Foreskin keratinocyte (primary cell): ENCODE measurements at places on chromosomes 1 and 21. TPM values are rescaled to one million over a fixed set of nuclear protein-coding genes. Genes with fewer than 3 reads are reported as not detected.

GRCh38 chr1:34070201-34070836 is 94.7 kb downstream of the CSMD2 start:
- DNase-seq = no peak

- DNase-seq = peak; percentile 77
Measured at GRCh38 chr1:60874718-60875117, 207.6 kb upstream of the NFIA start.

DNA sequence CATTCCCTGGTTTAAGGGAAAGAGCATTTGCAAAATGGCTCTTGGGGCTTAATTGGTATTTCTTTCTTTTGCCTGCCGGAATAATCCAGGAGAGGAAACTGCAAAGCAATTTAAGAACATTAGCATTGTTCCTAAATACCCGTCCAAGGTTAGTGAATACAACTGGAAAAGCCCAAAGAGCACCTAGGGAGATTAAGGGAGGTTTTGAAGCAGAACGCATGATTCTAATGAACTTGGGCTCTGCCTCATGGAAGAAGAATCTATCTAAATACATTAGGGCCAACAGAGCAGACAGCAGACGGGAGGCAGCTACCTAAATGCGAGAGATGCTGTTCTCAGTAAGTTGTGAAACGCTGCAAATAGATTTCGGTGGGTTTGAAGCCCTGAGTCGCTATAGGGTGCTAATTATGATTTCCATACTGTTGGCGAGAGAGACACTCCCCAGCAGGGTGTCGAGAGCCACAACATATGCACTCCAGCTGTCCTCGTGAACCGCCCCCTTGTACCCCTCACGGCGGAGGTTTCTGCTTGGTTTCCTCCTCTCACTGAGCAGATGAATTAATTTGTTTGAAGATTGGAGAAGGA is 326.7 kb upstream of the CAMK1G start:
- DNase-seq = no peak

DNA sequence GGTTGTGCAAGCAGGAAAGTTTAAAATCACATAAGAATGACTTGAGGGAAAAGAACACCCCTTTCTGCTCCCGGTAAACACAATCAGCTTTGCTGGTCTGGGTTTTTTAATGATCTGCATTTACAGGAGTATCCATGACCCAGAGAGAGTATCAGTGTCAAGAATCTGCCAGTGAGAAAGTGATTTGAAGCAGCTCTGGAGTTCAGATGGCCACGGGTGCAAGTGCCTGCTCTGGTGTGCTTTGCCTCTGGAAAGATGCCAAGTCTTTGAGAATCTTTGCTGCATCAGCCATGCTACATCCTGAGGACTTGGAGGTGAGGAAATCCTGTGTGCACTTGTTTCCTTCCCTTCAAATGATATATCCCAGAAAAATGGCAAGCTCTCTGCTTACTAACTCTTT is 18.6 kb upstream of the MYSM1 start:
- no peak for DNase-seq

- no peak for DNase-seq
Measured at GRCh38 chr1:180757657-180758056, 125.8 kb downstream of the XPR1 start.

- no peak for DNase-seq
Measured at GRCh38 chr1:170664093-170664827, at the start of gene PRRX1. Gene PRRX1 (plus strand): TSS chr1:170664131. CDS start chr1:170664219, 88 bp downstream.

- no peak for DNase-seq
Measured at GRCh38 chr1:206551986-206552326, 44.6 kb downstream of the RASSF5 start.

- peak; percentile 45 for DNase-seq
Measured at GRCh38 chr1:17636612-17637011, 97.1 kb downstream of the ARHGEF10L start.

- DNase-seq = no peak
Measured at GRCh38 chr1:86955678-86956077, 41.2 kb downstream of the HS2ST1 start.

- no peak for DNase-seq
Measured at GRCh38 chr1:182631954-182632353, 27.8 kb upstream of the RGS16 start.

DNA sequence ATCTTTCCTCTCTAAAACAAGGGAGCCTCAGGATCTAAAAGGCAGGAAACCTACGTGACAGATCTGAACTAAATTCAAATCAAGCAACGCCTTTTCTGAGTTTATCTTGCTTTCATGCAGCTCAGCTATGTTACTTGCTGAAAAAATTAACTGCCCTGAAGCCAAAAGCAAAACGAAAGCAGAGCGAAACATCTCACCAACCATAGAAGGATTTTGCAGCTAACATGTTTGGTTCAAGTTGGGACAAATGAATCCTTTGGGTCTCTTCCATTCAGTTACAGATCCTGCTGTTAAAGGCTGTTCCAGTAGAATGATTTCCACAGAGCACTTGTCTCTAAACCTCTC is 482 bp downstream of the SLC2A5 start:
- DNase-seq = peak; percentile 43

DNA sequence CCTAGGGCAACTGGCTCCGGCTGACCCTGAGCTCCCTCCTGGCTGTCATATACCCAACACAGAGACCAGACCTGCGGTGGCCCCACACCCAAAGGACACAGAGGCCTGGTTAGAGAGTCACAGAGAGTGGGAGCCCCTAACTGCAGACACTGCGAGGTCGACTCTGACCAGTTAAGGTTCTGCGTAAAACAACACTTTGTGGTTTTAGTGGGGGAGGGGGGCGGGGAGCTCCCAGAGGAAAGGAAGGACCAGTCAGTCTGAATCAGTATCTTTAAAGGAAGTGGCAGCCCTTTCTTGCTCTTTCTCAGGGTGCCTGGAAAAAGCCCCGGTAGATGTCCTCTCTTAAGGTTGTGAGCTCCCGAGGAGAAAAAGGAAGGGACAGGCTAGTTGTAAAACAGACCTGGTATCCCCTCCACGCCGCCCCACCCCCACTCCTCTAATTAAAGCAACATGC is 2.4 kb downstream of the SSBP3 start:
- peak; percentile 45 for DNase-seq

GRCh38 chr1:219460896-219461815 is 151.7 kb downstream of the ZC3H11B start:
- peak; percentile 37 for DNase-seq

- DNase-seq = no peak
Measured at GRCh38 chr21:32768530-32768929, 3.0 kb downstream of the PAXBP1 start.

DNA sequence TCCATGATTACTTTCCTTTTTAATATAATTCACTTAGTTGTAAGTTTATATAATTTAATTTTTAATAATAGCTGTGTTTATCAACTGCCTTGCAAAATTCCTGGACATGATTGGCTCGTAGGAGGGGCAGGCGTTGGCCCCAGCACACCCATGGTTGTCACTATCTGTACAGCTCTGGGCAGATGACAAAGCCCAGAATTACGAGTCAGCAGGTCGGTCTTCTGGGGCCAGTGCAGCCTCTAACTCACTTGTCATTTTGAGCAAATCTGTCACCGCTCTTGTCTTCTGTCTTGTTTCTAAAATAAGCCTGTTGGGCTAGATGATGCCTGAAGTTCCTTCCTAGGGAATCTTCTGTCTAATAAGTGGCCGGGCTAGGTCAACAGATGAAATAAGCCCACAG is 21.4 kb upstream of the LRRC38 start:
- no peak for DNase-seq

DNA sequence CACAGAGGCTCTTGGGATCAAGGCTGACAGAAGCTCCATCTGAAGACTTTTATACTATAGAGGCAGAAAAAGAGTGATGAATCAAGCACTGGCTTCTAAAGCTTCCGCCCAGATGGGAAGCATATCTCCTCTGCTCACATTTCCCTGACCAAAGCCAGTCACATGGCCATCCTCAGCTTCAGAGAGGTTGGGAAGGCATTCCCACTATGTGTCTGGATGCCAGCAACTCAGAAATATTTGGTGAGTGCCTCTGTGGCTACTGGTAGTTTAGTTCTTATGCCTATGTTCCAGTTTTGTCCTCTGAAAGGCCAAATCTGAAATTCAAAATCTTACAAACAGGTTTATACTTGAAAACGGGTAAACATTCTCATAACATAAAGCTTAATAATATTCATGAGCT is 9.9 kb upstream of the DISC1 start:
- DNase-seq = no peak

DNA sequence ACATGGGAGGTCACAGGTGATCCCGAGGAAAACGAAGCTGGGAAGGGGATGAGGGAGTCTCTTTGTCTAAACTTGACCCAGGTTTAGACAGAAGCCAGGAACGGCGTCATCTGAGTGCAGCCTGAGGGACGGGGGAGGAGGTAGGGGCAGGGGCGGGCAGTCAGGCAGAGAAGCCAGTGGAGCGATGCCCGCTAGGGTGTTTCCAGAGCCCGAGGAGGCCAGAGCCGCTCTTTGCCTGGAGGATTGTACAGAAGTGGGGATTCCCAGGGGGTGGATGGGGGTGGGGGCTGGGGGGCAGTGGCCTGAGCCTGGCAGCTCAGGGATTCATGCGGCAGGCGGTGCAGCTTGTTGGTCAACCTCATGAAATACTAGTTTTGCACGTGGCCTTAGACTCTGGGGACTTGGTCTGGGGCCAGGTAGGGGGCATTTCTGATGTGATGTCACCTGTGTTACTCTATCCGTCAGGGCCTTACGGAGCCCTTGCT is 58.4 kb downstream of the VPS26C start:
- DNase-seq = no peak

DNA sequence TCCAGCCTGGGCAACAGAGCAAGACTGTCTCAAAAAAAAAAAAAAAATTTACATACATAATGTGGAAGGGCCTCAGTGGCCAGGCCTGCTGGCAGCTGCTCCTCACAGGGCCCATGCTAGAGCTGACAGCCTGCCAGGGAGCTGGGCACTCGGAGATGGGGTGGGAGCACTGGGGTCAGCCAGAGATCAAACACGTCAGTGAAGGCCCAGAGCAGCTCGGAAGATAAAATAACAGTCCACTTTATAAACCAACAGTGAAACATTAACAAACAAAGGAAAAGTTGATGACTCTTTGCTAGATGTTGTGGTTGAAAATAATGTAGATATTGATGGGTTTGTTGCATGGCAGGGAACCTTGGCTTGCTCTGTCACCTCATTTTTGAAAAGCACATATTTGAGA is 42.7 kb downstream of the ATP5PF start:
- no peak for DNase-seq

GRCh38 chr1:52216907-52217458 is 75.1 kb downstream of the ZFYVE9 start:
- no peak for DNase-seq

DNA sequence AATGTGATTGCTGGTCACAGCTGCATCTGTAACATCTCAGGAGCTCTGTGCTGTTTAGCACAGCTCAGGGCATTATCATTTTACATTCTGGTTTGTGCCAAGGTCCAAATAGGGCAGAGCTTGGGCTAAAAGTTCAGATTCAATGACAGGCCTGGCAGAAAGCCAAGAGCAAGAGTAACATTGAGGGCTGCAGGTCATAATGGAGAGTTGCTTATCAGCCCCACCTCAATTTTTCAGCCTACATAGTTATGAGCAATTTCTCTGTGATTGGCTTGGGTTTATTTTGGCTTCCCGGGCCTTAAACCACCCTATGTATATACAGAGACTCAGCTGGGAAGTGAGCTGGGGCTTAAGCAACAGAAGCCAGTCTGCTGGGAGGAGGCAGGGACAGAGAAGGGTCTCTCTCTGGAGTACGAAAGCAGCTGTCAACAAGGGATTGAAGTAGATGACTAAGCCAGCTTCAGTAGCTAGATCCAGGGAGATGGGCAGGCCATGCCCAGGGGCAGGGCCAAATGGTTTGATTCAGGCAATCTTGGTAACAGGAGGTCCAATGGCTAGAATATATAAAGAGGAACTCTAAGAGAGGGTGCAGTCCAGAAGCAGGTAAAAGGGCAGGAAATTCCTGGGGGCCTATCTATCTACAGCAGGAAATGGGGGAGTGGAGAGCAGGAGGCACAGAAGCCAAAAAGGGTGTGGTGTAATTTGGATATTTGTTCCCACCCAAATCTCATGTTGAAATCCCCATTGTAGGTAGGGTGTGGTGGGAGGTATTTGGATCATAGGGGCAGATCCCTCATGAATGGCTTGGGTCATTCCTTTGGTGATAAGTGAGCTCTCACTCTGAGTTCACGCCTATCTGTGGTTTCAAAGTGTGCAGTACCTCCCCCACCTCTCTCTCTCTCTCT is 49.0 kb downstream of the BRINP2 start:
- peak; percentile 6 for DNase-seq

GRCh38 chr1:175193527-175193910 is 943 bp upstream of the KIAA0040 start:
- no peak for DNase-seq

GRCh38 chr1:108704496-108704895 is 8.2 kb upstream of the FNDC7 start:
- peak; percentile 61 for DNase-seq

GRCh38 chr1:159076438-159077119 is at the start of gene AIM2:
Gene AIM2 (minus strand): TSS chr1:159076766. CDS start chr1:159073499, 3,267 bp downstream.
- DNase-seq = no peak

DNA sequence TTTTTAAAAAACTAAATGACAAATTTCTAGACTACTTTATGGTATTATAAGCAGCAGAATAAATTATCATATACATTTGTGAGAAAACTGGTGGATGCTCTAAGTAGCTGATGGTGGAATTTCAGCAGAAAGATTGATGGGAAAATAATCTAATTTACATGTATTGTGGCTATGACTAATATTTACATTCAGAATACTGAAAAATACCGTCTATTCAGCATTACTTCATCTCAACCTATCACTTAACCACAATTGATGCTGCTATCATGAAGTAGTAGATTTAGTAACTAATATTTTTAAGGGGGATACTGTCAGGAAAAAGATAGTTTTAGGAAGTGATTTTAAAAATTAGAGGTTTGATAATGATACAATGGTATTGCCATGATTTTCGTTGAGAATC is 137.9 kb downstream of the IFI44 start:
- no peak for DNase-seq

- DNase-seq = no peak
Measured at GRCh38 chr21:46188226-46189212, 4.3 kb upstream of the SPATC1L start.

DNA sequence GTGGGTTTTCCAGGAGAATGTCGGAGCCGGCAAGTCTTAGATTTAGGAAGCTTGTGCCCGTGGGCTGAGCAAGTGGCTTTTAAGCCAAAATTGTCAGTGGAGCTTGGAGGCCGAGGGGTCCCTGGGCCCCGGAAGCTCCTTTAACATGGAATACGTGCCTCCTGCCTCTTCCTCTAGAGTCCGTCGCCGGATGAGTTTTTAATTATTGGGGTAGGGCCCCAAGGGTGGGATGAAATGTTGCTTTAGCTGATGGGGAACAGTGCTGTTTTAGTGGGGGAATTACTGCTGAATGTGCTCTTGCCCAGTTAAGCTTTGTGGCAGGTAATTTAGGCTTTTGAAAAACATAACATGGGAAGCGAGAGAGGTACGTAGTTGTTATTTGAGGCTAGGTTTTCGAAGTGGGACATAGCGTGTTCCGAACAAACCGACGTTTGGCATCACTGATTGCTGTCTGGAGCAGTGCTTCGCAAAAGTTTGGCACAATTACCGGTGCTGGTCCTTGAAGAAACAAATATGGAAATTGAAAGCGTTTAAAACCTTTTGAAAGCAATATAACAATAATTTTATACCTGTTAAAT is 786 bp downstream of the RPL5 start:
- DNase-seq = no peak

The SPRR2B gene
- 0.21 TPM in 1 of 2 replicates, not detected in the other for polyA plus RNA-seq

The CELA2A gene
- polyA plus RNA-seq = not detected in 2 replicates

The TNFSF4 gene
- 0.25 and 0.38 TPM in 2 replicates for polyA plus RNA-seq

The TMEM240 gene
- 0.79 TPM in 2 replicates for polyA plus RNA-seq

The CRP gene
- not detected in 2 replicates for polyA plus RNA-seq
